CD4-positive, alpha-beta memory T cell (primary cell): ENCODE measurements at places on chromosomes 5 and 9. TPM values are rescaled to one million over a fixed set of nuclear protein-coding genes. Genes with fewer than 3 reads are reported as not detected.

Gene SHC3
- total RNA-seq = 0.06 TPM

Gene PTGDS
- 5.1 TPM for total RNA-seq

Gene INSL4
- not detected for total RNA-seq

Gene AKNA
- total RNA-seq = 375 TPM

Gene CD274
- 23.0 TPM for total RNA-seq

Gene PCDHGA1
- 0.58 TPM for total RNA-seq

Gene IL7R
- total RNA-seq = 2,390 TPM

Gene ST6GALNAC4
- total RNA-seq = 38.1 TPM

Gene NSG2
- not detected for total RNA-seq

Gene LIFR
- 0.23 TPM for total RNA-seq

Gene ROR2
- 0.17 TPM for total RNA-seq

Gene CTXN3
- total RNA-seq = not detected

Gene NOXA1
- total RNA-seq = 5.6 TPM

Gene OTULINL
- total RNA-seq = 26.3 TPM
